ENCODE measurements at places on chromosomes 16 and 17.

- DNase-seq, result peak; percentile 75
These were observed 44.1 kb upstream of the MYH10 start for GRCh38 chr17:8674344-8675305.

DNA sequence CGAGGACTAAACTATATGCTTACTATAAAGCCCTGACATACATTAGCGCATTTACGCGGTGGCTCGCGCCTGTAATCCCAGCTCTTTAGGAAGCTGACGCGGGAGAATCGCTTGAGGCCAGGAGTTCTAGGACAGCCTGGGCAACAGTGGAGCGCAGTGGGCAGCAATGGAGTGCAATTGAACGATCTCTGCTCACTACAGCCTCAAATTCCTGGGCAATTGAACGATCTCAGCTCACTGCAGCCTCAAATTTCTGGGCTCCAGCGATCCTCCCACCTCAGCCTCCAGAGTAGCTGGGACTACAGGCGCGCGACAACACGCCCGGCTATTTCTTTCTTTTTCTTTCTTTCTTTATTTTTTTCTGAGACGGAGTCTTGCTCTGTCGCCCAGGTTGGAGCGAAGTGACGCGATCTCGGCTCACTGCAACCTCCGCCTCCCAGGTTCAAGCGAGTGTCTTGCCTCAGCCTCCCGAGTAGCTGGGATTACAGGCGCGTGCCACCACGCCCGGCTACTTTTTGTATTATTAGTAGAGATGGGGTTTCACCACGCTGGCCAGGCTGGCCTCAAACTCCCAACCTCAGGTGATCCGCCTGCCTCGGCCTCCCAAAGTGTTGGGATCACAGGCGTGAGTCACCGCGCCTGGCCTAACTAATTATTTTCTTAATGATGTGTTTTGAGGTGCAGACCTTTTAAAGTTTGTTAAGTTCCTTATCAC is 506 bp upstream of the COG7 start:
- no peak for DNase-seq

GRCh38 chr17:41610965-41611640 is 1.5 kb downstream of the KRT16 start:
- no peak for DNase-seq

DNA sequence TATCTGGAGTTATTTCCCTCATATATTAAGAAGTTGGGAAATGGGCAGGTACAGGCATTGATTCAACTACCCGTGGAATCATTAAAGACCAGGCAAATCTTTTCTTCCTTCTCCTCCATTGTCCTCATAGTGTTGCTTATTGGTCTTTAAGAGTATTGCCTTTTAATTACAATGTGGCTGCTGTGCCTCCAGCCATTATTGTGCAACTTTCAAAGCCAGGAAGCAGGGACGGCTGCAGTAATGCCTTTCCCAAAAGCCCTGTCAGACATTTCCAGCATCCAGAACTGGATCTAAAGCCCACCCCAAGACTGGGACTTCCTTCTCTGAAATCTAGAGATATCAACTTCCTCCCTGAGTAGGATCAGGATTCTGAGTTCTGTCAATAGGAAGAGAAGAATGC is 42.3 kb upstream of the MED9 start:
- no peak for DNase-seq

GRCh38 chr17:55693254-55694216 is 29.1 kb downstream of the TMEM100 start:
- no peak for DNase-seq

- peak; percentile 14 for DNase-seq
These were observed 387.1 kb upstream of the TNRC6C start for GRCh38 chr17:77571155-77571981.
